Muscle of leg (tissue), 16 donors: ENCODE measurements at places on chromosomes 2 and 18. TPM values are rescaled to one million over a fixed set of nuclear protein-coding genes. Genes with fewer than 3 reads are reported as not detected.

- DNase-seq: peak; percentile 59
These were observed 165.0 kb downstream of the ANKRD44 start for GRCh38 chr2:197145471-197146056.

DNA sequence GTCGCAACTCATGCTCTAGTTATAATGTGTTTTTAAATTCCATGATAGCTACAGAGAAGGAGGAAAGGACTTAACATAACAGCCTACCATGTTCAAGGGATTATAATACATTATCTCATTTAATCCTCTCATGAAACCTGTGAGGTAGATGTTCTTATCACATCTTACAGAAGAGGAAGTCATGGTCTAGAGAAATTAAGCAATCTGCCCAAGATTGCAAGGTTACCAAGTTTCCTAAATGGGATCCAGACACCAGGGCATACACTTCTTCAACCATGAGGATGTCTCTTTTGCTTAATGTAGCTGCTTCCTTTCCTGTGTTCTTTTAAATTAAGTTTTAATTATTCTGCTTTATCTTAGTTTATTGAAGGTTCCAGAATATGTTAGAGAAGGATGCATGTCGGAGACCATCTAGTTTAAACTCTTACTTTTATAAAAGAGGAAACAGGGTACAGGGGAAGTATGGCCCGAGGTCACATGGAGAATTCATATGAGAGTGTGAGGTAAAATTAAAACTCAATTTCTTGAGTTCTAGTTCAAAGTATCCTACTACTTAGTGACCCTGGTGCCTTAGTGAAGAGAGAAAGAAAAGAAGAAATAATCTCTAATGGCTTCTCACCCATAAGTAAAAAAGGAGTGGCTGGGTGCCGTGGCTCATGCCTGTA lies 3.6 kb upstream of the IL1A start:
- DNase-seq: no peak

- no peak for DNase-seq
These were observed 9.0 kb downstream of the TNFRSF11A start for GRCh38 chr18:62334120-62334519.

DNA sequence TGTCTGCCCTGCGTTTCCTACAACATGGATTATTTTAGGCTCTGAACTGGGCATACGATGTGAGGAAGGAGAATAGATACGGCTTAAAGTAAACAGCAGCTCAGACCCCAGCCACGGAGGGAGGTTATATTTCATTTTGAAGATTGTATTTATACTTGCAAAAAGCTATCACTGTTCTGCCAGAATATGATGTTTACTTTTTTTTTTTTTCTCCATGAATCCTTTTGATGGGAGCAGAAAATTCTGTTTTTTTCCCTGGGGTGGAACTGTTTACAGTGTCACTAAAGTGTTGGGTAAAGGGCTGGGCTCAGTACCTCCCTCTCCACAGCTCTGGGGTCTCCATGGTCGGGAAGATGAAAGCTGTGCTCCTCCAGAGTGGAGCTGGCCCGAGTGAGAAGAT lies 13.1 kb downstream of the PCARE start:
- no peak for DNase-seq

- DNase-seq: peak; percentile 64
These were observed 177.6 kb downstream of the LAMA1 start for GRCh38 chr18:6939972-6940371.

DNA sequence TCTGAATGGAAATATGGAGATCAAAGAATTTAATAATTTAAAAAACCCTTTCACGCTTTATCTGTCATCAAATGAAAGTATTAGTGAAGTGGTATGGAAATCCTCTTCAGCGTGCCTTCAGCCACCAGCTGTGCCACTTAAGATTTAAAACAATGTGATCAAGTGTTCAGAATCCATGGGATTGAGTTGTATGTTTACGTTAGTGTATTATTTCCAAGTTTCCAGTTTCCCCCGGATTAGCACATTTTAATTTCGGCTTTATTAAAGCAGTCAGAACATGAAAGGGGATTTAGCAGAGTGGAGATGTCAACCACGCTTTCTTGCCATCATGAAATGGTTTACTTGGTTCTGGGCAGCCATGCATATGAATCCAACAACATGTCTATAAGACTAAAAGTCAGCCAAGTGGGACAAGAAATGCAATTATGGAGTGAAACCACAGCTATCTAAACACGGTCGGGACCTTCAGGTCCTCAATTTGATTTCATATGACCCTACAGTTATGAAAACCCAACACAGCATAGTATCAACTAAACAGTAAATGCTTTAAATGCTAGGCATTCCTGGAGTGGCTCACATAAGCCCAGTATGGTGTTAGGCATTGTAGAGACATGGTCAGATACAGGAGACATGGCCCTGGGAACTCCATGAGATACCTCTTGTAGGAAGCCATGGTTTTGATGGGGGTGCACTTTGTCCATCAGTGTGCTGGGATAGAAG lies 224.9 kb upstream of the EPAS1 start:
- no peak for DNase-seq

DNA sequence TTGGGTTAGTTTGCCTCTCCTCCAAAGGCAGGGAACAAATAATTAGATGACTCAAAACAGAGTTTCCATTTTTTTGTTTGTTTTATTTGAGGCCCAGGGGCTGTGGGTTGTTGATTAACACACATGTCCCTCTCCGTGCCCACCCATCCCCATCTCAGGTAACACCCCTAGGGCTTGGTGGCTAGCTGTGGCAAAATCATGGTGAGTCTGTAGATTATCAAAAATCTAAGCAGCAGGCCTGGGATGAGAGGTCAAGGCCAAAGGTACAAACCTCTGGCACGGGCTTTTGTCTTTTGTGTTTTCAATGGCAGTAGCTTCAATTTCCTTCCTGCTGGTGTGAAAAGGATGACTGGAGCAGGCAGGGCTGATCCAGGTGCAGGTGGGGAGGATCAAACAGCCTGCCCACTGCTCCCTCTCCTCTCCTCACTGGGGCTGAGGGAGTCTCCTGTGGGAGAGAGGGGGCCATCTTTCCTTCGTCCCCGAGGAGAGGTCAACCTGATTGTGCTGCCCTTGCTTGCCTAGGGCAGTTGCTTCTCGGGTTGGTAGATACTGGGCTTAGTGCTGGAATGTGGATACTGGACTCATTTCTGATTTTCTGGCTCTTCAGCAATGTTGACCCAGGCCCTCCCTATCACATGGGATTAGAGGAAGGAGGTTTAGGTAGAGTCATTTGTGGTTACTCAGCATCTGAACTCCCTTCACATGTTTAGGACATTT lies 31.9 kb upstream of the EML4 start:
- no peak for DNase-seq

CHMP3 gene
- polyA plus RNA-seq: 143 TPM

CYTIP gene
- 3.5 TPM for polyA plus RNA-seq
